ENCODE measurements at places on chromosomes 4 and X.
A peak's percentile ranks its signal among the peaks of the same experiment; 100 is the strongest.

- peak; percentile 61 for DNase-seq
Measured at GRCh38 chrX:275967-276580, 5.1 kb upstream of the PLCXD1 start.

DNA sequence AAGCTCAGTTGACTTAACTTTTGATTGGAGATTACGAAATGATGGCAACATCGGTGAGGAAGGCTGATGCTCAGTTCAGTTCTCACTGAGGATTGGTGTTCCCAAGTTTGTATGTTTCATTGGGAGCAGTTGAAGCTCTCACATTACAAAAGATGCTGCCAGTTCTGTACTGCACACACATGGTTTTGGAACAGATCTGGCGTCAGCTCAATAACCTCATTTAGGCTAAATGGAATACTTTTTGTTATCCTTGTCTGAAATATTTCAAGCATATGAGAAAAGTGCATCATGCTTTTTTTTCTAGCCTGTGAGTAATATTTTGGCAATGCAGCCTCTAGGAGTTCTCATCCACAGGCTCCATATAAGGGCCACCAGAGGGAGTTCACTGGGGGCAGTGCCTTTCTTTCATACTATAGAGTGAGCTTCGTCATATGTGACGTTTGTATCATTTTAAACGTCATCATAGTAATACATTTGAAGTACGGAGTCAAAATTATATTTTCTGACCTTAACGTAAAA is 4.1 kb downstream of the ENPEP start:
- DNase-seq, result no peak

- no peak for DNase-seq
Measured at GRCh38 chr4:106830879-106831278, 205.2 kb downstream of the DKK2 start.

DNA sequence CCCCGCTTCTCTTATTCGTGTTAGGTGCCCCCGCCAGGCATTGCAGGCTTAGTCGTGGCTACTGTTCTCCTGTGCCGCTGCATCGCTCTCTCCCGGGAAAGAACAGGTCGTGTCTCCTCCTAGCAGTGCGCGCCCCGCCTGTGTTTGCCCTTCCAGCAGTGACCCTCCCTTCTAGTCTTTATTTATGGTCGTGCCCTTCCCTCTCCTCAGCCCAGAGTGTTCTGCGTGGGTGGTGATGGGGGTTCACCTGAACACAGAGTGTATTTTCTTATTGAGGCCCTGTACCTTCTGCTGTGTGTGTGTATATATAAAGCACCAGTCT is 15.2 kb downstream of the USP11 start:
- DNase-seq, result no peak

DNA sequence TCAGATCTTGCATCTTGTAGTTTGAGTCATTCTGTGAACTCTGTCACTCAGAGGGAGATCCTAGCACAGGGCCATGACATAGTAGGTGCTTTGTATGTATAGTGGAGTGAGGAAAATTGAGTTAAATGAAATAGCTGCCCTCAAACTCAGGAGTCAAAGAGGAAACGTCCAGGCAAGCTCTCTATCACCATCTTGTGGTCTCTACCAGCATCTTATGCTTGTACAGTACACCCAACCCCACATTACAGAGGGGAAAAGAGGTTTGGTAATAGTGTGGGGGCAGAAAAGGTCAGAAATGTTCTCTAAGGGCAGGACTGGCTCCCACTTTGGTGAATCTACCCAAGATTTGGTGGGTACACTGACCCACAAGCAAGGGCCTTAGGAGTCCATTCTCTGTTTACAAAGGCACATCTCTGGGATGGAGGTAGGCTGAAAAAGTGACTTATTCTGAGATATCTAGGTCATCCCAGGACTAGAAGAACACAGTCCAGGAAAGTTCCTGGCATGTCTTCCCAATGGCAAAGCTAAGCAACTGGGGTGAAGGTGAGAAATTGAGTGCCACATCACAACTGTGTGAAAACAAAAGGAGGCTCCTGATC is 131.8 kb downstream of the OR13H1 start:
- no peak for DNase-seq

DNA sequence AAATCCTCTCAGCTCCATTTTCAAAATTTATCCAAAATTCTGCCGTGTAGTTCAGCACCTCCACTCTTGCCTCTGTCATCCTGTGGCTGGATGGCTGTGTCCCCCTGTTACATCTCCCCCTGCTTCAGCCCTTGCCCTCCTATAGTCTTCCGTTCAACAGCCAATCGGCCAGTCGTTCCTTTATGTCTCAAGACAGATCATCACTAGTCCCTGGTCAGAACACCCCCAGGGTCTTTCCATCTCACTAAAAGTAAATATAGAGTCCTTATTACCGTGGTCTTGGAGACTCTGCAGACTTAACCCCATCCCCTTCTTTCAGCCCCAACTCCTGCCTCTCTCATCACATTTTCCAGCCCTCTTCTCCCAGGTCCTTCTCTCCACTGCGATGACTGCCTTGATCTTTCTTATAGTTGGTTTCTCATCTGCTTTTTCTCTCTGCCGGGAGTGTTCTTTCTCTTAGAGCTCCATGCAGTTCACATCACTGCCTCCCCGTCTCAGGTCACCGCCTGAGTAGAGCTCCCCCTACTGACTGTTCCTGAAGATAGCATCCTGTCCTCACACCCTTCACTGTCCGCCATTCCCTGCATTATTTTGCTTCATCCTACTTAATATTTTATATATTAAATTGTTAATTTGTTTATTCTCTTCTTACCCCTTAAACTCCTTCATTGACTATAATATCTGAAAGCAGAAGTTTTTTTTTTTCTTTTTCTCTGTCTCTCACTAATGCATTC is 736.9 kb upstream of the MAGEB2 start:
- peak; percentile 4 for DNase-seq

- no peak for DNase-seq
Measured at GRCh38 chrX:129609395-129609794, 45.4 kb downstream of the APLN start.

DNA sequence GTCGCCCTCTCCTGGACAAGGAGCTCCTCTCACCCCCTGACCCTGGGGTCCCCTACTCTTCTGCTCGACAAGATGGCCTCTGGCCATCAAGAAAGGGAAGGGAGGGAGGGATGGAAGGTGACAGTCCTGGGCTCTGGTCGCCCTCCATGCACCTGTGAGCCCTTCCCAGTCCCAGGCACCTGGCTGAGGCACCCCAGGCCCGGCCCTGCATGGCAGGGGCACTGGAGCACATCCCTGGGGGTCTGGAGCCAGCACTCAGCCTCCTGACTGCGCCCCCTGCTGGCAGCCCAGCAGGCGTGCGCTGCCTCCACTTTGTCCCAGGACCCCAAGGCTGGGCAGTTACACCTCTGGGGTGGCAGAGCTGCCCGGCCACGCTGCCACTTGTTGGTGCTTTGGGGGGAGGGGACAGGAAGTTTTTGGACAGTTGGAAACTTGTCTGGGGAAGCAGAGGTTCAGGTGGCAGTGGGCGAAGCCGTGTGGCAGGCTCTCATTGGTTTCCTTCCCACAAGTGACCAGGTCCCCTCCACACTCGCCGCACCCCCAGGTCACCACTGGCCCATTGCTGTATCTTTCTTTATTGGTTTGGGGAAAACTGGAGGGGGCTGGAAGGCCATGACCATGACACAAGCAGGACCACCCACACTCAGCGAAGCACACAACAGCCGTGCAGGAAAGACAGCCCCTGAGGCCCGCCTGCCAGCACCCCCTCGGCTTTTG is 4.3 kb downstream of the PNCK start:
- DNase-seq, result no peak

- DNase-seq, result no peak
Measured at GRCh38 chrX:110172215-110172614, 145.7 kb downstream of the AMMECR1 start.

- no peak for DNase-seq
Measured at GRCh38 chrX:13397878-13398818, 78.3 kb upstream of the ATXN3L start.

- no peak for DNase-seq
Measured at GRCh38 chrX:80751456-80751855, 58.2 kb downstream of the BRWD3 start.

GRCh38 chrX:110022599-110023448 is 19.9 kb downstream of the TMEM164 start:
- no peak for DNase-seq

DNA sequence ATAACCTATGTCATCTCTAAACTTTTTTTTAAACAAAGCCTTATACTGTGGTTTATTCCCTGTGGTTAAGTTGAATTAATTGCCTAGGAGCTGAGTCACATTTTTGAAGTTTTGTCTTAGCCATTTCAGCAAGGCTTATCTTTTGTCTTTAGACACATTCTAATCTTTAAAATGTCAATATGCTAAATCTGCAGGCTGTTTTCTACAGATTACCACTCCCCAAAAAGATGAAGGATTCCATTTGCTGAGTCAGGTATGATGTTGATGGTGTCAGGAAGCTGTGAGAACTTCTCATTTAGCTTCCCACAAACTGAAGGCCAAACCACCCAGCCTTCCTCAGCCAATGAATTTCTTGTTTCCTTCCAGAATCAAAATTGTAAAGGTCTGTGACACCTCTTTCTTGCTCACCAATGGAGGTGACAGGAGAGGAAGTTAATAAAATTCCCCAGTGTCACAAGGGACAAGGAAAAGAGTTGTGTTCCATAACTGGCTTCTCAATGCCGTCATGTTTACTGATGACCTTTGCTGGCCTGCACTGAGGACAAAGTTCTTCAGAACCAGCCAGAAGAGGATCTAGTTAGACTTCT is 3.7 kb upstream of the CXCL6 start:
- DNase-seq, result no peak

GRCh38 chrX:40096395-40097091 is 1.2 kb downstream of the BCOR start:
- DNase-seq, result peak; percentile 56

DNA sequence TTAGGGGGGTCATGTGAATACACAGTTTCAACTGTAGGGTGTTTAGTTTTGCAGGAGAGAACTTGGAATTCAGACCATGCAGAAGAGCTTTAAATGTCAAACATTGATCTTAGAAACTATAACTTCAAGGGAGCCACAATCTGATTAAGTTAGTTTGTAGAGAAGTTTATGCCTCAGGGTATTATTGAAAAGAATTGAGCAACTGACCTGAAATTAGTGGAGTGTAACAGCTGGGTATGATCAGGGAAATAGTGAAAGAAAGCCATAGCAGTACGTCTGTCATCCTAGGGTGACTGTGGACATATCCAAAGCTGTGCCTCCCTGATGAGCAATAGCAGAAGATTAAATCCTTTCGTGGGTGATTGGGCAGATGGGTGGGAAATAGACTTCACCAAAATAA is 63.8 kb downstream of the FAM47B start:
- no peak for DNase-seq

DNA sequence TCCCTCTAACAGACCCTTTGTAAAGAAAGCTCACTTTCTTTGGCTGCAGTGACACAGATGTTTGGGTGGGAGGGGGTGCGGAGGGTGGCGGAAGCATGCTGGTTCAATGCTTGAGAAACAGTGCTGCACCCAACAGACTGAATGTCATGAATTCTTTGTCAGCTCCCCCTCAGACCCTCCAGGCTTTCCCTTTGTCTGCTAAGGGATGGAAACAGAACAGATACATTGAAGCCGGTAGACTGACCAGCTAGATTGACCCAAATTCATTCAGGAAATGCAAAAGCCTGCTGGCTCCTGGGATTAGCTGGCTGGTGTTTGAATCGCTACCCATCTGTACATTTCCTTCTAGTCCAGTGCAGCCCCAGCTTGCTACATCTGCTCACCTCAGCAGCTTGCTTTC is 90.8 kb upstream of the PAK3 start:
- no peak for DNase-seq

GRCh38 chrX:77415161-77415560 is 32.0 kb upstream of the FGF16 start:
- no peak for DNase-seq

DNA sequence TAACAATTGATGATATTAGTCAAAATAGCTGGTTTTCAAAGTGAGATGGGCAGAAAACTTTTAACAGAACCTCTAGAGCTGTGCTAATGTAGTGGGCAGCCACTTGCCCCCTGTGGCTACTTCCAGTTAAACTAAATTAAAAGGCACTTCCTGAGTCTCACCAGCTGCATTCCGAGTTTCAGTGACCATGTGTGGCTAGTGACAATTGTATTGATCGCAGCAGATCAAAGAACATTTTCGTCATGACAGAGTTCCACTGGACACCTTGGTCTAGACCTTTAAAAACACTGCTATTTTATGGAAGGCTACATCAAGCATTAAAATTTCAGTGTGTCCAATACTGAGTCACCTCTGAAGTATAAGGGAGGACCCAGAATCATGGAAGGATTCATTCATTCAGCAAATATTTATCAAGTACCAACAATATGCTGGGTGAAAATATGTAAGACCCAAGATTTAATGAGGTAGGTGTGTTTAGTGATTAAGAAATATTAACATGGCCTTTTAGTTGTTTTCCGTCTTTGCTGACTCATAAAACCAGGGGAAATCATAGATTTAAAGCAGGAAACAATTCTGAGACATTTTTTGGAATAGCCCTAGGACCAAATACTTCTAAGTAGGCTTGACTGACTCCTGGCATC is 5.1 kb upstream of the FAT1 start:
- no peak for DNase-seq

DNA sequence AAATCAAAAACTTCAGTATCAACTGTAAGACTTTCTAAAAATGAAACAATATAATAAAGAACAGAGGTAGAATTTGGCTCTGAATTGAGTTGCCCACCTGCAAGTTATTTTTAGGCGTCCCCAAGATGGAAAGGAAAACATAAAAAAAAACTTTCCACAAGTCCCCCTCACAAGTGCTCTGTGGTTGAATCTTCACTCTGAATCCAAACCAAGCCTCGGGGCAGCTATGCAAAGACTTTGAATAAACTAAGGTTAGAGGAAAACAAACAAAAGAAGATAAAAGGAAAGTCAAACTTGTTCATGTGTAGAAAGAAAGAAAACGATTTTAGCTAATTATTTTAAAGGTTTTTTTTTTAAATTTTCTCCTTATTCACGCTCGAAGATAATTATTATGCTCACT is 372.4 kb upstream of the SLIT2 start:
- DNase-seq, result no peak

DNA sequence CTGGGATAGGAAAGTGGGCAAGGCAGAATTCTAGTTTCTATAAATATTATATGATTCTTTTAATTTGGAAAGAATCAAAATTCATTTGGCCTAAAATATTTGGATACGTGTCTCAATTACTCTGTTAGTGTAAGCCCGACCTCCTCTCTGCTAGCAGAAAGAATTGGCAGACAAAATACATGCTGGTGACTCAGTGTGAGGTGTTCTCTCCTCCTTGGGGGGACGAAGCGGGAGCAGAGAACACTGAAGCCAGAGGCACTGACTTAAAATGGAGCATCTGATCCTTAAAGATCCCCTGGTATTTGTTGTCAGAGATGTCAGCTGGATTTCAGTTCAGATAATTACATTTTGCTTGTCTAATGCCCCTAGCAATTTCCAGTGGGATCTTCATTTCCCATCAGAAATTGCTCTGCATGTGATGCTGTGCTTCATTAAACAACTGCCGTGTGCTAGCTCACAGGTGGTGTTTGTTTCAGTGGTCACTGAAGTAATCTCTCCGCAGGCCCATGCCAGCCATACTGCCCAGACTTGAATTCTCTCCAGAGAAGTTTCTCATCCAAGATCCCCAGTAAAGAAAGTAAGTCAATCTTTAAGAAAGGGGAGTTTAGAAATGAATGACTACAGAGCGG is 188.7 kb upstream of the TLL1 start:
- no peak for DNase-seq

- DNase-seq, result no peak
Measured at GRCh38 chrX:131778269-131779218, 234.7 kb downstream of the OR13H1 start.
